Activated CD4-positive, alpha-beta memory T cell treated with anti-CD3 and anti-CD28 coated beads, Interleukin-2, amount 10 ng/mL, durations not matched to agents 7 days and 5 days (primary cell): ENCODE measurements at places on chromosomes 1 and 21.

GRCh38 chr1:43531107-43531905 lies 623 bp downstream of the PTPRF start:
- DNase-seq = no peak

- peak; percentile 58 for DNase-seq
Observed at GRCh38 chr21:41895643-41896493, 16.7 kb upstream of the PRDM15 start.

DNA sequence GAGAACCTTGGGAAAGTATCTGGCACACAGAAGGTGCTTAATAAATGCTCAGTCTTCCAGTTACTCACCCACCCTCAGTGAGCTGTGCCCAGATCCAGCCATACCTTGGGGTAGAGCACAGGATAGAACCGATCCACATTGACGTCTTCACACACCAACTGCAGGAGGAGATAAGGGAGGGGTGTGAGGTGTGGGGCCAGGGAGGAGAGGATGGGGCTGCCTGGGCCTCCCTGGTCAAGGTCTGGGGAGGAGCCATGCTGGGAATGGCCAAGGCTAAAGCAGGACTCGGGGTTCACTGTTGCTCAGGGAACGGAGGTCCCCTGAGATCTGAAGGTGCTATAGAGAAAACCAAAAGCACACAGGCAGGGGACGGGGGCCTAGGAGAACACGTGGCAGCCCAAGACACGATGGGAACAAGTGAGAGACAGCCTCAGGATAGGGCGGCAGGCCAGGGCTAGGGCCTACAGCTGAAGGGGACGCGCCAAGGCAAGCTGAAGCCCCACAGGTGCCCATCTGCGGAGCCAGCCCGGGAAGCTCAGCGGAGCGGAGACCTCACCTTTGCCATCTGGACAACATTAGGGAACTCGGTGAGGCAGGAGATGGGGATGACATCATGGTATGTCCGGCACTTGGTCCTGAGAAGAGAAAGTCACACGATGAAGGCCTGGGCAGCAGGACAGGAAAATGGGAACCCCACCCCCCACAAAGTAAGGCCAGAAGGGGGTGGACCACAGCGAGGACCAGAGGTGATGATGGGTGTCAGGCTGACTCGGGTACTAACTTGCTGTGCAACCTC lies 55.9 kb downstream of the RAP1GAP start:
- DNase-seq = no peak

DNA sequence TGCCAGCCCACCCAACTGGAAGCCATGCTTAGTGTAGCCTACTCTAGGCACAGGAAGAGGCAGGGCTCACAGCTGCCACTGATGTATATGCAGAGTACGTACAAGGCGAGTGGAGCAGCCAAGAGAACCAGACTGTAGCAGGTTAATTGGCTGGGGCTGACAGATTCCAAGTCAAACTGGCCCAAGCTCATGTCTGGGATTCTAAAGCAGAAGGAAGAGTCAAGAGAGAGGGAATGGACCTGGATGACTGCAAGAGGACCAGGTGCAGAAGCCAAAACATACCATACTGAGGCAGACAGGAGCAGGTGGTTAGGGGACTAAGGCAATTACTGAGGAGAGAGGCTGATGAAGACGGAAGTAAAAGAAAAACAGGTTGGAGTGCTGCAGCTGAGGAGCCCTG lies 51.3 kb upstream of the LRRN2 start:
- no peak for DNase-seq

GRCh38 chr1:35173491-35173890 lies 19.5 kb downstream of the SFPQ start:
- DNase-seq = no peak

DNA sequence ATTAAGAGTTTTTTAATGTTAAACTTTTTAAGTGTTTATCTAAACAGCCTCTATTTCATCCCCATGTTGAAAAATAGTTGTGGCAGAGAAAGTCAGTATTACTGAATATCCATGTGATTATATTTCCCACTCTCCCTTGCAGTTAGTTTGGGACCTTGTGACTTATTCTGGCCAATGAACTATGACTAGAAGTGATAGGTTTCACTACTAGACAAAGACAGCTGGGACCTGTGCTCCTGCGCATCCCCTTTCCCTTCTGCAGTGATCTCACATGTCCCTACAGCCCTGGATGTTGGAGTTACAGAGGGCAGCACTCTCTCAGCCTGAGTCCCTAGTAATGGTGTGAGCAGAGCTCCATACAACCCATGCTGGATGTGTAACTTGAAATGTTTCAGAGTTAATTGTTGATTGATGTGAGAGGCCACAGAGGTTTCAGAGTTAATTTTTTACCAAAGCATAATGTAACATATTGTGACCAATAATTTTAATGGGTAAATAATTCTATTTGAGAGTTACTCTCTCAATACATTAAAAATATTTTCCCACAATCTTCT lies 18.7 kb upstream of the SAMD13 start:
- DNase-seq = no peak

DNA sequence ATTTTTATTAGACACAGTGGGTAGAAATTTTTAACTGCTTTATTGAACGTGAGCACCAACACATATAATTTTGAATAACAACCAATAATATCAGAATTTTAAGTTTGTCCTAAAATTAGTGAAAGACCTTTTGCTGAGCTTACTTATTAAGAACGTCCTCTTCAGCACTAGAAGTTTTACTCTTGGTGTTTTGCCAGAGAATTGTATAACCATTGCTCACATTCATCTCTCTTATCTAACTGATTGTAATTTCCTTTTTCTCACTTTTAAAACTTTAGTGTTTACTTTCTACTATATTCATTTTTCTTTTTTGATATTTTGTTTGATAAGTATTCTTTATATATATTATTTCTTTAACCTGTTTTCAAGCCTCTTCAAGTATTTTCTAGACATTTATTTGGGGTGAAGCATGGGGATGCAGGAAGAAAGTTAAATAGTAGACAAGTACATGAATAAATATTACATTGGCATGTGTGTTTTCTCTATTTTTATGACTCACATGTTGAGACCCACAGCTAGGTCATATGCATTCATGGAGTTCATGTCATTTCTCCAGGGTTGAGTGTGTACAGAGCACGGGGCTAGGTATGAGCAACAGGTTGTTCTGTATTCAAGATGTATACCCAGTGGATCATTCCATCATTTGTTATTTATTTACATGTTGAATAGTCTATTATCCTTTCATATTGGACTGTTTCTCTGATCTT lies 90.6 kb downstream of the ATP6V1G3 start:
- no peak for DNase-seq

GRCh38 chr1:59081795-59082194 lies 215.1 kb upstream of the FGGY start:
- DNase-seq = no peak

DNA sequence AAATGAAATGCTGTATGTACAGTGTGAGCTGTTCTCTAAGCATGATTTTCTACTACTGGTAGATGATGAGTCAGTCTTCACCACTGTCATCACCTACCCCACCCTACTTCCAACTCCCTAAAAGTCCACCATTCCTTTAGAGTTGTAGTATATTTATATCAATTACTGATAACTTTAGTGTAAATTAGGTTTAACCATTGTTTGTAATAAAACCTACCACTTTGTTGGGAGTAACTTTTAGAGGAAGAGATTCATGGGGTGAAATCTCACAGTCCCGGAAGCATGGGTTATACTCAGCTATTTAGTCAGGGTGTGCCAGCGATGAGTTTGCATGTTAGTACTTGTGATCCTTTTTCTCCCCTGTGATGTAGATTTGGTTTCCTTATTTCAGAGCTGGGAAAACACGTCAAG lies 17.1 kb downstream of the MORC3 start:
- DNase-seq = no peak

DNA sequence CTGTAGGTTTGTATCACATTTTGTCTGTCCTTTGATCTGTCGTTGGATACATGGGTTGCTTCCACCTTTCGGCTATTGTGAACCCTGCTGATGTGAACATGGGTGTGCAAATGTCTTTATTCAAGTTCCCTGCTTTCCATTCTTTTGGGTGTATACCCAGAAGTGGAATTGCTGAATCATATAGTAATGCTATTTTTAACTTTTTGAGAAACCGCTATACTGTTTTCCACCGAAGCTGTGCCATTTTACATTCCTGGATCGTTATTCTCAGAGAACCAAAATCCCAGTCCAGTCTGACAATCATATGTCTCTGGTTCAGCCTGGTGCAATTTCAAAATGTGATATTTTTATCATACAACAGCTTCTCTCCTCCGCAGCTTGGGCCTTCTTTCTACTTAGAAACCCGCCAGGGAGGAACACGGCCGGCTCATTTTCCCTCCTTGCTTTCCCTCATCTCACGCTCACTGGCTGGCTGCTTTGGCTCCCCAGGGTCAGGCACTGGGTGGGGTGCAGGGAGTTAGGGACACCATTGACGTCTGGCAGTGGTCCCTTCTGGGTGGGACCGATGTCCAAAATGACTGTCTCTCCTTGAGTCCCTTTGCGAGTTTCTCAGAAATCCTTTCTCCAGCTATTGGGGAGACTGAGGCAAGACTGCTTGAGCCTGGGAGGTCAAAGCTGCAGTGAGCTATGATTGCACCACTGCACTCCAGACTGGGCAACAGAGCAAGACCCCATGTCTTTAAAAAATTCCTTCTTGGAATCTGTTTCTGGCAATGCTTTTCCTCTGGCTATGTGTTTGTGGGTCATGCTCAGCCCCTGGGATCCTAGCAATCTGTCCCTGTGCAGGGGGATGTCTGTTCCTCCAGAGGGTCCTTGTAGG lies 73.5 kb upstream of the AKT3 start:
- no peak for DNase-seq

DNA sequence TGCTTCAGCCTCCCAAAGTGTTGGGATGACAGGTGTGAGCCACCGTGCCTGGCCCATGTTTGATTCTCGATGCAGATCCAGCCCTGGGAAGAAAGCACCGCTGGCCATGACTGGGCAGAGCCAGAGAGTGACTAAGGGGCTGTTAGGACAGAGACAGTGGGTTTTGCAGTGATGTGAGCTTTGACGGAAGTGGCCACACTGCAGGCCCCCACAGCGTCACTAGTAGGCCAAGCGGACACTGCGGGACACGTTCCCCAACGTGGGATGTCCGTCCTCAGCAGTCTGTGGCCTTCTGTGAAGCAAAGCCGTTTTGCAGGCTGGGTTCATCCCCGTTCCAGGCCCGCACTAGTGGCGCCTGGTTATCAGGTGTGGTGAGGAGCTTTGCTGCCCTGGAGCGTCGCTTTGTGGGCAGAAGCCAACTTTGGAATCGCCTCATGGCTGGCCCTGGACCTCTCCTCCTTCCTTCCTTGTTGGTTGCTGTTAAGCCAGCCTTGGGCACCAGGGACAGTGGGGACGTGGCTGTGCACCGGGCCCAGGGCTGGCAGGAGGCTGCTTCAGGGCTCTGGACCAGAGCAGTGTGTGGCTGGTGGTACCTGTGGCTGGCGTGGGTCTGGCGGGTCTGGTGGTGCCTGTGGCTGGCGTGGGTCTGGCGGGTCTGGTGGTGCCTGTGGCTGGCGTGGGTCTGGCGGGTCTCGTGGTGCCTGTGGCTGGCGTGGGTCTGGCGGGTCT lies 41.2 kb downstream of the SKI start:
- no peak for DNase-seq
